Stimulated activated CD8-positive, alpha-beta memory T cell treated with anti-CD3 and anti-CD28 coated beads, Interleukin-15, amount 100 ng/mL, for 4 hours (primary cell): ENCODE measurements at places on chromosomes 16 and 17.

- DNase-seq = no peak
Observed at GRCh38 chr17:81338274-81339190, 43.4 kb upstream of the SLC38A10 start.

GRCh38 chr17:77068915-77069314 is 71.9 kb upstream of the SEC14L1 start:
- no peak for DNase-seq

- no peak for DNase-seq
Observed at GRCh38 chr17:28702026-28702751, 9.5 kb downstream of the PROCA1 start.

GRCh38 chr17:50952889-50953288 is 86.7 kb upstream of the TOB1 start:
- DNase-seq = no peak

DNA sequence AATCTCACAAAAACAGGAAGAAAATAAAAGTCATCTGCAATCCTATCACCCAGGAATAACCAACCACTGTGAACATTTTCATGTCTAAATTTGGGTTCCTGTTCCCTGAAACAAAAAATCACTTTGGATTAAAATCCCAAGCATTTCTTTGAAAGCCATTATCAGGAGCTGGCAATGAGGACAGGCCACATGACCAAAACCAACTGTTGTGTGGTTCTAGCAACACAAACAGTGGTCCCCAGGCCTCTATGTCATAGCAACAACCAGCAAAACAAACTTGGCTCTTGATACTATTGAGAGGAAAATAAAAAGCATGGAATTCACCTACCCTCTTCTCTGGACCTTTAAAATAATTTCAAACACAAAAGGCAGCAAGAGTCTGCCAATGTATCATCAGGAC is 252.5 kb downstream of the SLC39A11 start:
- no peak for DNase-seq

GRCh38 chr17:17724307-17725010 is 43.2 kb downstream of the RAI1 start:
- no peak for DNase-seq

DNA sequence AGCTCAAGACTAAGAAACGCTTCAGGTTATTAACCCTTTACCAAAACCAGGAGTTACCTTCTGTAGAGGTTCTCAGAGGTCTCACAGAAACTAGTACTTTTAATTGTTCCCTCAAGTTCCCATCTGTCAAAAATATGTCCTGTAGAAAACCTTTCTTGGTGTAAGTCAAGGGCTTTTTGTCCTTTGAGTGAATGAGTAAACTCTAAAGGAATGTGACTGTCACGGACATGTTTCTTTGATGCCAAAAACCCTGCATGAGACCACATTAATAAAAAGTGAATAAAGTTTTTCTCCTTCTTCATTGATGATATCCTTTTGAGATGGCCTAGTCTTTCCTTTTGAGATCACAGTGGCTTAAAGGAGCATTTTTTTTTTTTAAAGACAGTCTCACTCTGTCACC is 102.9 kb downstream of the NLK start:
- DNase-seq = no peak

- no peak for DNase-seq
Observed at GRCh38 chr16:3508736-3509135, 7.9 kb downstream of the CLUAP1 start.

DNA sequence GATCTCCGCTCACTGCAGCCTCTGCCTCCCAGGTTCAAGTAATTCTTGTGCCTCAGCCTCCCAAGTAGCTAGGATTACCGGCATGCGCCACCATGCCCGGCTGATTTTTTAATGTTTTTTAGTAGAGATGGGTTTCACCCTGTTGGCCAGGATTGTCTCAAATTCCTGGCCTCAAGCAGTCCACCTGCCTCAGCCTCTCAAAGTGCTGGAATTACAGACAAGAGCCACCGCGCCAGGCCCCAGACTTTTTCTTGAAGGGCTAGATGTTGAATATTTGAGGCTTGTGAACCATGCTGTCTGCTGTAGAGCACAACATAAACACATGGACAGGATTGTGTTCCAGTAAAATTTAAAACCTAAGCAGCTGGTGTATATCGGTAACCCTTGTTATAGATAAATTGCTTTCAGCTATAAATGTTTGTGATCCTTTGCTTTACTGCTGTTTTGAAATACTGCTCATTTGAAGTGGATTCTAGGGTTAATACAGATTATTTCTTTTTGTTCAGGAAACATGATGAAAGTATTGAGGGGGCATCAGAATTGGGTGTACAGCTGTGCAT is 12.4 kb downstream of the WSB1 start:
- DNase-seq = no peak
